Epithelial cell of esophagus (primary cell): ENCODE measurements at places on chromosomes 16 and 17.

DNA sequence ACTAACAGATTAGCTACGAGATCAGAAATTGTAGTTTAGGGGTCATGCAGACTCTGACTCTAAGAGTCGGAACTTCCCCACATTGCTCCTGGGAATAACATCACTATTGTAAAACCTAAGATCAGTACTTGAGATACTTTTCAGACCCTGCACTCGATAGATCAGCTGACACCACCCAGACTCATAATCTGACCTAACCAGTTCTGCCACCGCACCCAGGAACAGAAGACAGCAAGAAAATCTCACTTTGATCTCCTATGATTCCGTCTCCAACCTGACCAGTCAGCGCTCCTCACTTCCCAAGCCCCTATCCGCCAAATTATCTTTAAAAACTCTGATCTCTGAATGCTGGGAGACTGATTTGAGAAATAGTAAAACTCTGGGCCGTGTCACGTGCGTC, 27.2 kb upstream of the ASGR2 start:
- peak; percentile 87 for DNase-seq

GRCh38 chr17:28125526-28126378, 83.3 kb downstream of the NLK start:
- no peak for DNase-seq

- DNase-seq: peak; percentile 72
Observed at GRCh38 chr16:4611337-4612021, 3.2 kb downstream of the UBALD1 start.

GRCh38 chr17:19431691-19432090, 20.7 kb downstream of the RNF112 start:
- no peak for DNase-seq

DNA sequence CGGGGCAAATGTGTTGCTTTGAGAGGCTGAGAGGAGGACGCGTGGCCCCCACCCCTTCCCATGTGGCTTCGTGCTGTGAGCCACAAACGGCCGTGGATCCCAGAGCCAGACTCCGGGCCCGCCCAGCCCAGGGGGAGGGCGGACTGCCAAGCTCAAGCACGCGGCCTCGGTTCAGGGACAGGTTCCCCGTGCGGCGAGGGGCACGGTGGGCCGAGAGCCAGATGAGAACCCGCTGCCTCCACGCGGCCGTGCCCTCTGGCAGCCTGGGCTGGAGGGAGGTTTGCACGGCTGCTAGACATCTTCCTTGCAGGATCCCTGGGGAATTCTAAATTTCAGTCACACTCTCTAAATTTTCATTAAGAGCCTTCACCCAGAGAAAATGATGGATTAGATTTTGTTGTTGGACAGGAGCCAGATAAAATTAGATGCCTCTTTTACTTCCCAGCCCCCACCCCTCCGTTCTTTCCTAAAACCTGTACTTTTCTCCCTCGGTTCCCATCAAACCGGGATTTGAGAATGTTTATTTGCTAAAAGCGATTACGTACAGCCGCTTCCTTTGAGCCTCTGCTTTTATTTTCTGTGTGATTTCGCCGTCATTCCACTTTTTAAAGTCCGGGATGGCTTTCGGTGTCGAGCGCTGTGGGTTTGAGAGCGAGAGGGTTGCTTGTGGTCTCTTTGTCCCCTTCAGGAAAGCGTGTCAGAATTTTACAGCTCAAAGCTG, 25.0 kb upstream of the GNG13 start:
- no peak for DNase-seq

DNA sequence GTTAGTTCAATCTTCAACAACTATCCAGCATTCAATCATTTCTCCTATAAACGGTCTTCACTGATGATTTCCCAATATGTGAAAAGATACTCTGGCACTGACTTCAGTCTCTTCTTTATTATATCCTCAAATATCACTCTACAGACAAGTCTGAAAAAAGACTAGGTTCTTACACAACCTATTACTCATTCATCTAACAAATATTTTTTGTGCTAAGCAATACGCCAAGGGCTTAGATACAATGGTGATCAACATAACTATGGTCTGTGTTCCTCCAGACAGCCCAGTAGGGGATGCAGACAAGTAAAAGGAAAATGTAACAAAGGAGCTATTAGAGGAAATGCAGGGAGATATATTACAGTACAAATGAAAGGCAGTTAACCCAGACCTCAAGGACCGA, 63.9 kb downstream of the MYO1D start:
- peak; percentile 80 for DNase-seq

GRCh38 chr16:5354645-5355044, 257.1 kb upstream of the EEF2KMT start:
- DNase-seq: no peak

GRCh38 chr16:81486540-81487061, 42.0 kb downstream of the CMIP start:
- DNase-seq: no peak

- peak; percentile 72 for DNase-seq
Observed at GRCh38 chr17:20010099-20010863, 1.1 kb downstream of the SPECC1 start.

GRCh38 chr17:8889458-8890210, 22.2 kb upstream of the PIK3R6 start:
- DNase-seq: no peak

DNA sequence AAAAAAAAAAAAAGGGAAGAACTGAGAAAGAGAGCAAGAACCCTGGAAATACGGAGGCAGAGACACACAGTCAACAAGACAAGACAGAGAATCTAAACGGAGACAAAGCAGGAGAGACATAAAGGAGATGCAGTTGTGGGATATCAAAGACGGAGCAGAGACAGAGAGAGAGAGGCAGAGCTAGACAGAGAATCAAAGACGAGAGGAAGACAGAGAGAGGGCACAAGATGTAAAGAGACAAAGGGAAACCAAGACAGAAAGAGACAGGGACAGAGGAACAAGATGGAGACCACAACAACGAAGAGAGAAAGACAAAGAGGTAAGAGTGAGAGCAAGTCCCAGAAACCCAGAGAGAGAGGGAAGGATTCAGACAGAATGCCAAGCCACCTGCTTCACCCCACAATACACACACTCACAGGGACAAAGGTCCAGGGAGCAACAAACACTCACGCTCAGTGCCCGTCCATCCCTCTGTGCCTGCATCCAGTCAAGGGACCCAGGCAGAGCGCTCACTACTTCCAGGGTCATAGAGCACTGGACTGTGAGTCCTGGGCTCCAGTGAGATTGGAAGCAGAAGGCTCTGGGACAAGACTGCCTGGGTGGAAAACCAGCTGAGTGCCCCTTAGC, 88.9 kb downstream of the C16orf78 start:
- DNase-seq: no peak

GRCh38 chr16:3444032-3444388, 530 bp downstream of the NAA60 start:
- peak; percentile 85 for DNase-seq

DNA sequence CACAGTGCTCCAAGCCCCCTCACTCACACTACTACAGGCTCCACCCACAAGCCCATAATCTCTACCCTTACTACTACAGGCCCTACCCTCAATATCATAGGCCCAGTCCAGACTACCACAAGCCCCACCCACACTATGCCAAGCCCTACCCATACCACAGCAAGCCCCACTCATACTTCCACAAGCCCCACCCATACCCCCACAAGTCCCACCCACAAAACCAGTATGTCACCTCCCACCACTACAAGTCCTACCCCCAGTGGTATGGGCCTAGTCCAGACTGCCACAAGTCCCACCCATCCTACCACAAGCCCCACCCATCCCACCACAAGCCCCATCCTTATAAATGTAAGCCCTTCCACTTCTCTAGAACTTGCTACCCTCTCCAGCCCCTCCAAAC, 13.8 kb downstream of the RIPOR1 start:
- DNase-seq: peak; percentile 59

DNA sequence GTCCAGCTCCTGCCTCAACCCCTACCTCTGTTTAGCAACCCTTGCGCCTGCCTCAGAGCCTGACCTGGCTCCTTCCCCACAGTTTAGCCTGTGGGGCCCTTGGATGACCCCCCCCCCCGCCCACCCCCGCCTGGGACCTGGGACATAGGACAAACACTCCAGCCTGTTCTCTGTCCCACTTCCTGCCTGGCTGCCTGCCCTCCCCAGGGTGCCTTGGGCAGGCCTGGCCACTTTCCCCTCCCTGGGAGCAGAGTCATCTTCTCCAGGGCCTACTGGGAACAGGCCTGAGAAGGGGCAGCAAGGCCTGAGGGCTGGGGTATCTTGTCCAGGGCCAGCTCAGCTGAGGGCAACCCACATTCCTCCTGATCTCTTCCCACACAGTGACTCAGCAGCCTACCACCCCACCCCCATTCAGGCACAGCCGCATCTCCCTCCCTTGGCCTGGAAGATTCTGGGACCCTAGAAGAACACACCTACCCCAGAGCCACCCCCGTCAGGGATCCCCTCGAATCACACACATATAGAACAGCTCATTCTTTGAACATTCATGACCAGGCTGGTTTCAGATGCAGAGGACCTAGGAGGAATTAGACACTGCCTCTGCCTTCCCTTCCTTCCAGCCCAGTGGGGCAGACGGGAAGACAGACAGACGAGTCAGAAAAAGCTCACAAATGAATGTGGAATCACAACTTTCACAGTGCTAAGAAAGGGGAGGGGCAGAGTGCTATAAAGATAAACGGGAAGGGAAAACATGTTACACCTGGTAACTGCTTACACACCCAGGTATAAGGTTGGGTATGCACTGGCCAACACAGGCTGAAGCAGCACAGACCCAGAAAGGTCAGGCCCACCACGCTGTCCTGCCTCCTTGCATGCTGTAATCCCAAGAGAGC, 6.0 kb downstream of the FHOD1 start:
- peak; percentile 80 for DNase-seq

GRCh38 chr17:17679748-17680147, 1.5 kb upstream of the RAI1 start:
- no peak for DNase-seq

DNA sequence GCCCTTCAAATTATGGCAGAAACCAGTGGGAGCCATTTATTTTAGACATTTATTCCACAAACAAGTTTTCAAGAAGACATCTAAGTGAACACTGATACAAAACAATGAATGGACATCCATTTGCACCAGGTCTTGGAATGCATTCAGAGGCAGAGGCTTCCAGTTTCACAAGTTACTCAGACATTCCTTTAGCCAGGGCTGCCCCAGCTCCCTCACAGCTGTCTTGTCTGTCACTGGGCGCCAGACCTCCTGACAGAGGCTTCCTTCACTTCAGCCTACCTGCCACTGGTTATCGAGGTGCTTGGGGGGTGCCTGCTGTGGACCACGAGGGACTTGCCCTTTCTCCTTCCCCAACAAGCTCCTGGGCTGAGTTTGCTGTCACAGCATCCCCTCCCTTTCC, 19.2 kb downstream of the AQP8 start:
- DNase-seq: no peak

DNA sequence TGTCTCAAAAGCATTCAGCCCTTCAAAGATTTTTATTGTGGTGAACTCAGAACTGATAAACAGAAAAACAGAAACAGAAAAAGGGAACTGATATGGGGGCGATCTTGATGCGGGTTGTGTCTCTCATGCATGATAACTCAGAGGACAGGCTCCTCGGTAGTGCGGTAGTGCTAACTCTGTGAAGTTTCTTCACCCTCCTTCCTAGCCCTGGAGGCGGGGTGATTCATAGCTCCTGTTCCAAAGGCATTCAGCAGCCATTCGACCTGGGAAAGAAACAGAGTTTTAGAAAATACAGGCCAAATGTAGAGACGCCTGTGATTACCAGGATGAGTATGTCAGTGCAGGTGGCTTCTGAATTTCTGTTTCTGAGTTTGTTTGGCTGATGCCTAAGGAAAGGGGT, 5.5 kb upstream of the MAF start:
- DNase-seq: peak; percentile 89

GRCh38 chr17:8829036-8829941, 30.1 kb upstream of the MFSD6L start:
- no peak for DNase-seq

DNA sequence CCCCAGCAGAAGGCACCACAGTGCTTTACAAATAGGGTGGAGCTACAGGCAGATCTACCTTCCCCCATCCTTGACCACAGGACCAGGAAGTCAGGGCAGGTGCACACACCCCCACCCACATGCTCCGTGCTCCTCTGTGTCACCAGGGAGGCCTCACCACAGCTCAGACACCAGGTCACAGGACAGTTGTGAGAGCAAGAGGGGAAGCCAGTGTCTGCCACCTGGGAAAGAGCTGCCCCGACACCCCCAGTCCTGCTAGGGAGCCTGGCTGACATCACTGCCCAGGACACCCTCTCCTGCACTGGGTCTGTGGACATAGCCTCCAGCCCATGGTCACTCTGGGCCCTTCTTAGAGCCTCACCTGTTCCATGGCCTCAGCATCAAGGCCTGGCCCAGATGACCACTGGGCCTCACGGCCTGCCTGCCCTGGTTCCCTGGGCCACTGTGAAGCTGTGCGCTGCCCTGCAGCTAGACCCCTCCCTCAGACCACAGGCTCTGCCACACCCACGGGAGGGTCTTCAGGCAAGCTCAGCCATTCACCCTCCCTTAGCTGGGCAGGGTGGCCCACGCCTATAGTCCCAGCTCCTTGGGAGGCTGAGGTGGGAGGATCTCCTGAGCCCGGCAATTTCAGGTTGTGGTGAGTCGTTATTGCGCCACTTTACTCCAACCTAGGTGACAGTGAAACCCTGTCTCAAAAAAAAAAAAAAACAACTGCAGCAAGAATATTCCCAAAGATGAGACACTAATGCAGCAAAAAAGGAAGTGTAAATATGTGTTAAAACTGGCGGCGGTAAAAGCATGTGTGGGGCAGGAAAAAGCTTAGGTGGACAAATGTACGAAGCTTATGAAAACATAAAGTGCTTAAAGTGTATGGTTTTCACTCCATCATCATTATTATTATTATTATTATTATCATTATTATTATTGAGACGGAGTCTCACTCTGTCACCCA, 14.2 kb downstream of the POLR3K start:
- DNase-seq: peak; percentile 67

DNA sequence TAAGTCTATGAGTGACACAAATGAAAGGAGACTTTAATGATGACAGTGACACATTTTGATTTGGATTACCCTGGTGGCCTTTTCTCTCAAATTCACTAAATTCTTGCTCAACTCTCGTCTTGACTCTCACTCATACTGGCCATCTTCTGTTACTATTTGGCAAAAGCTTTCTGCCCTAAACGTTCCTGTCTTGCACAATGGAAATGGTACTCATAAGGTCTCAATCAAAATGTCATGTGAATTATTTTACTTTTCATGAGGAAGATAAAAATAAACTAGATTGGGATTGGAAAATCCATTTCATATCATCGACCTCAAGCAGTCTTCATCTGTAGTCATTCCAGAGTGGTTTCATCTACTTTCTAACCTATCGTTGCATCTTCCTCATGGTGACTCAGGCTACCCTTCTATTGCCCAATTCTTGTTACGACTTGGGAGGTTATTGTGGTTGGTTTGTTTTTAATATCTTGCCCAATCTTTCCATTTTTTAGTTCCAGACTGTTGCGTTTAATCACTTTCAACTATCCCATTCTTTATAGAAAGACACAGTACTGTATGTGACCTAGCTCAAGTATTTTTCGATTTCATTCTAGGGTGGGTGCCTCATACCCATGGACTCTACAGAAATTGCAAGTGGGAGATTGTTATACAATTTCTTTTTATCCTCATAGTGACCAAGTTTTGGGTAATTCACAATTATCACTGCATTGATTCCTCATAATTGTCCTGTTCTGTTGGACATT, 317.2 kb upstream of the KCNJ16 start:
- peak; percentile 92 for DNase-seq

GRCh38 chr17:63537991-63538692, 12.1 kb upstream of the DCAF7 start:
- no peak for DNase-seq
